ENCODE measurements at places on chromosomes 1 and 21.

DNA sequence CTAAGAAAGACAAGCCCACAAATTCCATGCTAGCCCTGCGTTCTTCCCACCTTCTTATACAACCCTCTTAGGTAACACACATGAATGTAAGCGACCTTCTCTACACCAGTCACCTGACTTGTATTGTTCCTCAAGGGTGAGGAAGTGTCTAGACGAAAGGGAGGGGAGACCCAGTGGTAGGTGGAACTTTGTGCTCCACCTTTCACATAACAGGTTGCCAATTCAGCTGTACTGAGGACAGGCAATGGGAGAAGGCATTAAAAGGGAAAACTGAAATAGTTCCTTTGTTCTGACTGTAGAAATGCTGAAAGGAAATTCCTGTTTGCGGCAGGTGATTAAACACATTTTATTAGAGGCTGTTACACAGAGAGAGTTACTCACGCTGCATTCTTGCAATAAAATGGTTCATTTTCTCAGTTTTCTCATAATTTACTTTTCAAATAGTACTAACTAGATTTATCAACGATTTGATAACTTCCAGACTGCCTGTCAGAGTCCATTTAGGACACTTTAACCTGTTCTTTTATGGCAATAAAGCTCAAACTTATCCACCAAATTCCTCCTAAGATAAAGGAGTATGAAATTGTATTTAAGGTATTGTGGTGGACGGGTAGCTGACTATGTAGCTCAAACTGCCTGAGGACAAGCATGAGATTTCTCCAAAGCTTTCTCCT is 17.8 kb upstream of the CHRM3 start:
- DNase-seq: no peak

DNA sequence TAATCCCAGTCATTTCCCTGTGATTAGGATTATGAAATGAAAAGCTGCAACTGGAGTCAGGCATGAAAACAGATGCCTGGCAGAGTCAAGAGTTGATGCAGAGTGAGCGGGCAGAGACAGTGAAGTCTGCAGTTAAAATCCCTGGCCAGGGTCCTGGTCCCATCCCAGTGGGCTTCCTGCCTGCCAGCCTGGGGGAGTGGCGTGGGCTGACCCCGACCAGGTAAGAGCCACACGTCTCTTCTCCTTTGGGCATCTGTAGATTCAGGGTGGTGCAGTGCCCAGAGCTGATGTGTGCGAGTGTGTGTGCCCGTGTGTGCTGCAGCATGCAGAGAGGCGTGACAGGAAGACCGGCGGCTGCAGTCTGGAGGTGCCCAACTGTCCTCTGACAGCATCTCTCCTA is 6.2 kb upstream of the KIAA1614 start:
- peak; percentile 30 for DNase-seq

DNA sequence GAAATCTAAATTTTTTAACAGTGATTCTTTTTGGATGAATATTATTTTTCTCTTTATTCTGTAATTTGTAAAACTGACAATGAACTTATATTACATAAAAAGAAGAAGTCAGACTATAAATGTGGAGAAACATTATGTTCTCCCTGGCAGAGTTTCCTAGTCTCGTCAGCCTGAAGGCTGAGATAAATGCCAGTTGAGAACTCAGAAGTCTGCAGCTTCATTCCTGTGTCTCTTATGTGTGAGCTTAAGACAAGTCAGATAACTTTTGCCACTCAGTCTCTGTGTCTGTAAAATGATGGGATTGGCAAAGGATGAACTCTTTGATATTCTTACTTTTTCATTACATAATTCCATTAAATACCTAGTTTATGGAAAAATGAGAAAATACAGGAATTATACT is 568.8 kb upstream of the ZRANB2 start:
- DNase-seq: no peak

- DNase-seq: no peak
Measured at GRCh38 chr1:76620371-76620770, 246.9 kb upstream of the ST6GALNAC5 start.

DNA sequence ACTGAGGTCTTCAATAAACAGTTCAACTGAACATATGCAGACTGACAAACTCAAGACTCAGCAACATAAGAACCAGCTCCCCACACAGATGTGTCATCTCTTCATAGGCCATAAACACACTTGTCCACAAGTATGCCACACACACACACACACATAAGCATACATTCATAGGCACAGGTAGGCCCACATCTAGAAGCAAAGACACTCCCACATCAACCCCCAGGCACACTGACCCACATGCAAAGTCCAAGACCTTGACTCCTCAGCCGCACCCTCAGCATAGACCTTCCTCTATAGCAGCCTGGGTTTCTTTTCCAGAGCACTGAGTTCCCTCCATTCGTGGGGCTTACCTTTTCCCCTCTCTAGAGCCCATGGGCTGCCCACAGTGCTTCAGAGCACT is 1.4 kb downstream of the LAD1 start:
- no peak for DNase-seq

DNA sequence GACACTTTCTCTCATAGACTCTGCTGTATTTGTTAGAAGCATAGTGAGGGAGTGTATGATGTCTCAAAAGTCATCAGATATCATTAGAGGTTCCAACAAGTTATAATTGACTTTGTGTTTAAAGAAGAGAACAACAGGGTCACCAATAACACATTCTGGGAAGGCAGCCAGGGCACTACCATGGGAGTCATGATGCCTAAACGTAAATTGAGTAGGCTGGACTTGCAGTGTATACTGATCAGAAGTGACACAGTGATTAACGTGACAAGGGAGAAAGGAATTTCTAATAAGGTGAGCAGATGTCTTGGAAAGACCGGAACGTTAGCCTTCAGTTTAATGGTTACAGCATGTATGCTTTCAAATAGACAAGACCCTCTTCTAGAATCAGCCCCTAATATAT is 973.2 kb downstream of the NCAM2 start:
- no peak for DNase-seq

DNA sequence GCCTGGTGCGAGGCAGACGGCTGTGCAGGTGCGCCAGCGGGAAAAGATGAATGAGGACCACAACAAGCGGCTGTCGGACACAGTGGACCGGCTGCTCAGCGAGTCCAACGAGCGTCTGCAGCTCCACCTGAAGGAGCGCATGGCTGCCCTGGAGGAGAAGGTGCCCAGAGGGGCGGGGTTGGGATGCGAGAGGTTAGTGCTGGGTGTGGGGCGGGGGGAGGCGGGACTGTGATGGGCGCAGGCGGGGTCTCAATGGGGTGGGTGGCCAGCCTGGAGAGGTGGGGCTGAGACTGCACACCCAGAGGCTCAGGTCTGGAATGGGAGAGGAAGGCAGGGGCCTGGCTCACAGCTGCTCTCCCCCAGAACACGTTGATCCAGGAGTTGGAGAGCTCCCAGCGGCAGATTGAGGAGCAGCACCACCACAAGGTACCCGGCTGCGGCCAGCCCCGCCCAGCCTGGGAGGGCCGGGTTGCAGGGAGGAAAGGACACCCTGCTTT is 22.3 kb downstream of the PPFIA4 start:
- DNase-seq: peak; percentile 92

GRCh38 chr1:6178751-6179563 is 1.2 kb downstream of the CHD5 start:
- DNase-seq: peak; percentile 76

DNA sequence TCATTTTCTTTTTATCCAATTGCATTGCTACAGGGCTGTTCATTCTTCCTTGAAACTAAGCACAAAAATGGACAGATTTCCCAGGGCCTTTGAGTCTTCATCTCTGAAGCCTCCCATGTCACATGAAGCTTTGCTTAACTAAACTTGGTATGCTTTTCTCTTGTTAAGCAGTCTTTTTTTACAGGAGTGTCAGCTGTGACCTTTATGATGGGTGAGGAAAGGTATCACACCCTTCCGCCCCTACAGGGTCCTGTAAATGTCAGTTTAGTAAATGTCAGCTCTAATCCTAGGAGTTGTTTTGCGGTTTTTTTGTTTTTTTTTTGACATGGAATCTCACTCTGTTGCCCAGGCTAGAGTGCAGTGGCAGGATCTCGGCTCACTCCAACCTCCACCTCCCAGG is 2.6 kb upstream of the AGTRAP start:
- DNase-seq: no peak

DNA sequence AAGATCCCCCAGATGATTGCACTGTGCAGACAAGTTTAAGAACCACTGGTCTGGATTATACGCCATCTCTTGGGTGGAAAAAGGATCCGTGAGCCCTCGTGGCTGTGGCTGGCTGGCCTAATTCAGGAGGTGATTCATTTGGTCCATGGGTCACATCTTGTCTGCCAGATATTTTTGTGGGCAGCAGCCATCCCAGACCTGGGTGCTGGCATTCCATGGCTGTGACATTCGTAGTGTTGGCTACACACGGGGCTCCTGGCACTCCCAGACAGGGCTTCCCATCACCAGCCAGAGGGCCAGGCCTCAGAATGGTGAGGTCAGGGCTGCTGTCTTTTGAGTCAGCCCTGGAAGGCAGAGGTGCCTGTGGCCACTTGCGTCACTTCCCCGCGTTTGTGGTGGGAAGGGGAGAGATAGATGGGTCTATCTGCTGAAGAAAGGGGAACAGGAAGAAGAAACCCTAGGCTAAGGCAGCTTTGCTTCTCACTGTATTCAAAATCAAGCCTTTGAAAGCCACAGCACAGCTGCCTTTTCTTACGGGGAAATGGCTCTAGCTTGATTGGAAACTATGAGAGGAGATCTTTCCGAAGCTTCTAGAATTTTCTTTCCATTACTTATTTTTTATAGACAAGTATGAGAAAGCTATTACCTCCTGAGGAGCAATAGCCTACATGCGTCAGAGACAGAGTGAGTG is 32.4 kb downstream of the EIF2D start:
- no peak for DNase-seq

GRCh38 chr1:153832293-153832692 is 57.1 kb downstream of the SLC27A3 start:
- DNase-seq: no peak

Data from endodermal cell (in vitro differentiated cells).